ENCODE measurements at places on chromosomes 1 and 21.

DNA sequence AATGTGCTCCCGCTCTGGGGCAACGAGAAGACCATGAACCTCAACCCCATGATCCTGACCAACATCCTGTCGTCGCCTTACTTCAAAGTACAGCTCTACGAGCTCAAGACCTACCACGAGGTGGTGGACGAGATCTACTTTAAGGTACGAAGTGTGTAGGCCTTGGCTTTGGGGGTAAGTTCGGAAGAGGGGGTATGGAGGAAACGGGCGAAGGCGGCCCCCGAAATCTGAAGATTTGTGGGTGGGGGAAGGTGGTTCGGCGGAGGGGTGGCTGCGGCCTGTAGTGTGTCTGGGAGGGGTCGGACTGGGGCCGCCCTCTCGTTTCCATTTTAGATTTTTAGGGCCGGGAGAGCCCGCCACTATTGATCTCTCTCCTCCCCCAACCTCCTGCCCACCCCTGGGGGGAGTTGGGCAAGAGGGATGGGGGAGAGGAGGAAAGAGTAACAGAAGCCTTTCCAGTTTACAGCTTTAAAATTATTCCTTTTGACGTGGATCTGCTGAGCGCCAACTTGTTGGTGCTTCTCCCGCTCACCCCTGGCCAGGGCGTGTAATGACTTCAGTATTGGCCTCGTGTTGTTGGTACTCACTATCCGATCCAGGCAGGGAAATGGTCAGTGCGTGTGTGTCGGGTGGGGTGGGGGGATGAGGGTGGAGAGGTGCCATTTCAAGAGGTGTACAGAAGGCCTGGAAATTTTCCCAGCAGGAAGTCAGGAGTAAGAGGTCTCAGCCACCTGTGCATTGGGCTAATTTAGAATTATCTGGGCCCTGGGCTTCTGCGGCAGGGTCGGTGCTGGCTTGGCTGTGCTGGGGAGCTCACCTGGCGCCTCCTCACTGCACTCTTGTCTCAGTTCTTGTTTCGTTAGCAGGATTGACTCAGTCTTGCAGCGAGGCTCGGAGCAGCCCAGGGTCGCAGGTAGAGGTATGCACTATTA is 880 bp downstream of the PRPF38B start:
- DNase-seq, result peak; percentile 81

DNA sequence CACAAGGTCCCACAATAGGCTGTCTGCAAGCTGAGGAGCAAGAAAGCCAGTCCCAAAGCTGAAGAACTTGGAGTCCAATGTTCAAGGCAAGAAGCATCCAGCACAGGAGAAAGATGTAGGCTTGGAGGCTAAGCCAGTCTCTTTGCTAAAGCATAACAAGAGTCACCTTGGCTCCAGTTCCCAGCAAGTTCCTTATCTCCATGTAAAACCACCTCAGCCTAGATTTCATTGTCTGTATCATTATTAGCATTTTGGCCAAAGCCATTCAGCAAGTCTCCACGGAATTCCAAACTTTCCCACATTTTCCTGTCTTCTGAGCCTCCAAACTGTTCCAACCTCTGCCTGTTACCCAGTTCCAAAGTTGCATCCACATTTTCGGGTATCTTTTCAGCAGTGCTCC is 36.9 kb downstream of the PIGM start:
- no peak for DNase-seq

DNA sequence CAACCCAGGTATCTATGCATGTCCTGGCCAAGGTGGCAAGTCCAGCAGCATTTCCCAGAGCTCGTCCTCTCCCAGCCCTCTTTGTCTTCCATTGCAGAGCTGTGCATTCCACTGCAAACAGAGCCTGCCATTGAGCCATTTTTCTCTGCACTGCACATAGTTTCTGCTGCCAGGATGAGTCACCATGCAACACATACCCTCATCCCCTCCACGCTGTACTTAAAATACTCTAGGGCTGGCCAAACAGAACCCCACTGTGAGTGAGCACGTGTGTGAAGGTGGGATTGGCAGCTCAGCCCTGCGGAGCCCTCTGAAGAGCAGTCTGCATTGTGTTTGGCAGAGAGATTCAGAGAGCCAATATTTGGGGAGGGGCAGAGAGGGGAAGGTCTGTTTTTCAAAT is 3.9 kb upstream of the ATP1B1 start:
- peak; percentile 88 for DNase-seq

DNA sequence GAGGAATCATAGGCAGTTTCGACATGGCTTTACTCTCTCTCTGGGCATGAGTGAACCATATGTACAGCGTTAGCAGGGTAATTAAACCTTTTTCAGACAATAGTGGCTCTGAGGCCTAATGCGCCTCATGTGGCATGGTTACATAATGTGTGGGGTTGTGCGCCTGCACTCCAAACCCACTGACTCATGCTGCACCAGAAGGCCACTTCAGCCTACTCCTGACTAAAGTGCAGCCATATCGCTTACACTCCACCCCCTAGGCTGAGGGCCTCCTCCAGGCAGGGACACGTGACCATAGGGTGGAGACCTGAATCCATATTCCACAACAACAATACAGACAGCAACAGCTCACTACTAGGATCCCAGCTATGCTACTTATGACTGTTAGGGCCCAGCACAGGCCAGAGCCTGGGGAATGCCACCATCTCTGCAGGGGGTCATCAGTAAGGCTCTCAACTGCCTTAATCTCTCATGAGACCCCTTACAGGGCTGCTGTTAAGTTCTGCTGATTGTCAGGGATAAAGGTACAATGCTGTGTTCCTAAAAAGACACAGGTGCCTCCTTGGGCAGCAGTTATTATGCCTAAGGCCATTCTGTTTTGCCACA is 13.4 kb upstream of the ODF2L start:
- peak; percentile 16 for DNase-seq

GRCh38 chr1:170316270-170316669 is 170.5 kb downstream of the NTMT2 start:
- DNase-seq, result no peak

- DNase-seq, result no peak
Measured at GRCh38 chr1:53601031-53601745, 137.8 kb downstream of the GLIS1 start.

- peak; percentile 18 for DNase-seq
Measured at GRCh38 chr1:42479621-42480020, 16.5 kb downstream of the CCDC30 start.

DNA sequence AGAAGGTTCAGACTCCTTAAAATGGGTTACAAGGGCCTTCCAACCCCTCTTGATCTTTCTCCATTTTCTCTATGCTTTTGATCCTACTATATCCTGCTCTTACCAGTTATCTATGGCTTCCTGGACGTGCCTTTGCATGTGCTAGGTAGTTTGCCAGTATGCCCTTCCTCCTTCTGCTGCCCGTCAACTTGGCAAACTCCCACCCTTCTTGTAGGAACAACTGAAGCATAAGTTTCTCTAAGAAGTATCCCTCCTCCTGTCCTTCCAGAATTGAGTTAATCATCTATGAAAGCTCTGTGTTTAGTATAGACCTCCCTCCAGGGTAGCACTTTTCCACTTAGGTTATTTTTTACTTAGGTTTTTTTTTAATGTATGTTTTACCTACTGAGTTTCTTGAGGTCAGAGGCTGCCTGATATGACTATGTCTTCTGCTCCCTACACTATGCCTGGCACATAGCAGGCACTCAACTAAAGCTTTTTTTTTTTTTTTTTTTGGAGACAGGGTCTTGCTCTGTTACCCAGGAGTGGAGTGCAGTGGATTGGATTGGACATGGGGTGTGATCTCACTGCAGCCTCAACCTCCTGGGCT is 10.0 kb upstream of the IGSF3 start:
- DNase-seq, result no peak

GRCh38 chr1:203287109-203287893 is 18.0 kb upstream of the BTG2 start:
- no peak for DNase-seq

- peak; percentile 86 for DNase-seq
Measured at GRCh38 chr1:109933856-109934711, 23.4 kb downstream of the CSF1 start.

DNA sequence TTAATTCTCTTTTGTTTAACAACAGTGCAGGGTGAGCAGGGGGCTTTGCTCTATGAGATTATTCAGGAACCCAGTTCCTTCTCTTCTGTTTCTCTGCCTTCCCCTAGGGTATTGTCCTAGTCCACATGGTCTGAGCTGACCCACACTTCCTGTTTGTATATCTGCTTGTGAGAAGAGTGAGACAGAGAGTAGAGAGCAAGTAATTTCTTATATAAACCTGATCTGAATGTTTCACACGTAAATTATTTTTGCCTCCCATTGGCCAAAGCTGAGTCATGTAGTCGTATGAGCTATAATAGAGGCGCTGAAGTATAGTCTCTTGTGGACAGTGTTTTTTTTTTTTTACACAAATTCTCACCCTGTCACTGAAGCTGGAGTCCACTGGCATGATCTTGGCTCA is 134.2 kb upstream of the SERTAD4 start:
- DNase-seq, result peak; percentile 34

GRCh38 chr1:203072911-203073310 is 12.9 kb downstream of the MYOG start:
- DNase-seq, result peak; percentile 60

DNA sequence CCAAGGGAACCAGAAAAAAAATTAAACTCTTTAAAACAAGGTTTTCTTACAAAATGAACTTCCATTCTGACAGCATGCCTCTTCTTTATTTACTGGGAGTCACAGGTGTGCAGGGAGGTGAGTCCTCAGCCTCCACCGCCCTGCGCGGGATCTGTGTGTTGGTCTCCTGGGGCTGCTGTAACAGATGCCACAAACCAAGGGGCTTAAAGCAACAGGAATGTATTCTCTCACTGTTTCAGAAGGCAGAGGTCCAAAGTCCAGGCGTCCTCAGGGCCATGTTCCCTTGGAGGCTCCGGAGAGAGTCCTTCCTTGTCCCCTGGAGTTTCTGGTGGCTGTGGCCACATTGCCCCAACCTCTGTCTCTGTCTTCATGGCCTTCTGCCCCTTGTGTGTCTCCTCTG is 123.6 kb upstream of the C1orf174 start:
- no peak for DNase-seq

DNA sequence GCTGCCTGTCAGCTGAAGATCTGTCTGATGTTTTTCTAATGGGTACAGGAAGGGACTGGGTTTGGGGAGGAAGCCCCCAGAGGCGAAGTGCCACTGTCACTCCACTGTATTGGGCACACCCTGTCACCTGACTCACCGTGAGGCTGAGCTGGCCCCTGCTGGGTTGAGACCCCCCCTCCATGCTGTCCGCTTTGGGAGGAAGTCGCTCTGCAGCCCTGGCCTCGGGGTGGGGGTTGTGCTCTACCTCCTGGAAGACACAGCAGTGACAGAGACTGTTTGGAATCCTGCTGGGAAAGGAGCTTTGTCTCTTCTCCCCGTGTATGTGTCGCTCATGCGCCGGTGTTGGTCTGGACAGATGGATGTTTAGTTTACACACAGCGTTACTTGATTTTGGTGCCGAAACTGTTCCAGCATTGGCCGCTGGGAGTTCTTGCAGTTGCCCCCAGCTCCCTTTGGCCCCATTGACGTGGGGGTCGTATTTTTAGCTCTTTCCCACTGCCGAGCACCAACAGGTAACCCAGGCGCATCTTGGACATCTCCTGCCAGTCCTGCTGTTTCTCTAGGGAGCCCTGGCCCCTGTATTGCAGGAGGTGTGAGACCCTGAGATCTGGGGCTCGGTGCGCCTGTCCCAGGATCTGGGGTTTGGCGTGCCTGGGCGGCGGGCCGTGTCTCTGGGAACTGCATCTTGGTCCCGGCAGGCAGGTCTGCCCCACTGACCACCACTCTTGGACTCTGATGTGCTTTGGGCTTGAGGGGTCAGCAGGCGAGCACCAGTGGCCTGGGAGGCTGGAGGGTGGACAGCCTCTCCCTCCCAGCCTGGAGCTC is 30.3 kb downstream of the SLX9 start:
- DNase-seq, result peak; percentile 92

DNA sequence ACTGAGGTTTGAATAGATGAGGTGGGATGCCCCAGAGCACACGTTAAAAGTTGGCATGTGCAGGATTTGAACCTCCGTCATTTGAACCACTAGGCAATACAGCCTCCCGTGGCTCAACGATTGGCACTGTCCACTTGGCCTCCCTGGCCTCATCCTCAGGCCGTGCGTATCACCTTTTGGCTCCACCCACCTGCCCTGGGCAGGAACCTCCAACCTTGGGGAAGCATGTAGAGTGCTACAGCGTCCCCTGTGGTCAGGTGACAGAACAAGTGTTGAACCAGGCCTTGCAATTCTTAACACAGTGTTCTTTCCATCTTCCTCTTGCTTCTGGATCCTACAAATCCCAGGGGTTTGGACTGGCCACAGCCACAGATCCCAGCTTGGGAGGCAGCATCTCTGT is 112.6 kb downstream of the PAX7 start:
- DNase-seq, result no peak

- DNase-seq, result peak; percentile 42
Measured at GRCh38 chr1:43933386-43934100, at the start of gene ARTN. Gene ARTN, plus strand, starts transcription at chr1:43933801. Its CDS starts 1,856 bp downstream, at chr1:43935657.

GRCh38 chr1:97677702-97678101 is 243.1 kb downstream of the DPYD start:
- no peak for DNase-seq

GRCh38 chr1:33367485-33368405 is 46.8 kb upstream of the A3GALT2 start:
- DNase-seq, result peak; percentile 82

DNA sequence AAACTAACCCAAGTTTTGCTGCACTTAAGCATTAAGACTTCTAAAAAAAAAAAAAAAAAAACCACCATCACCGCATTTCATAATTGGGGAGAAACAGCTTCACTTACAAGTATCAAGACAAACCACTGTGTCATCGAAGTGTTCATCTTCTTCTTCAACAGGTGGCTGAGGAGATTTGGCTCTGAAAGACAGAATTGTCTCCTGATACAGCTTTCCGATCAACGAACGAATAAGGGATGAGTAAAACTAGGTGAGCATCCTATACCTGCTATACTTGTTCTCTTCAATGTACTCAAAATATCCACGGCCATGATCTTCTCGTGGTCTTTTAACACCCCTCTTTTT is 2.0 kb downstream of the HNRNPU start:
- DNase-seq, result peak; percentile 12

- DNase-seq, result no peak
Measured at GRCh38 chr1:2326524-2326923, 64.8 kb downstream of the MORN1 start.

DNA sequence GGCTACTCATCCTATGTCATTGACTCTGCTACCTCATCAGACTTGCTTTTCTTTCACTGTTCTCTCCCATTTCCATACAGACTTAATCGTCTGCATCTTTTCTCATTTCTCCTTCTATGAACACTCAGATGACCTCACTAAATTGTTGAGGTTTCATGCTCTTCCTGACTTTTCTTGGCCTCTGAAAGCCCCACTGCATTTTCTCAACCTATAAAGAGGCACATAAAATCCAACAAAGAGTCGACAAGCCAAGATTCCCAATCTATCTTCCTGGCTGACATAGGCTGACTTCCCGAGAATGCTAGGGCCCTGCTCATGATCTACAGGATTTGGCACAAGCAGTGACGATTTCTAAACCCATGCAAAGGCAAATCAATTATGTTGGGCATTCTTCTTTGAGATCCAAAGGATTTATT is 280.8 kb upstream of the DPYD start:
- DNase-seq, result peak; percentile 82

- DNase-seq, result peak; percentile 31
Measured at GRCh38 chr1:236176337-236177336, 34.3 kb downstream of the GPR137B start.

DNA sequence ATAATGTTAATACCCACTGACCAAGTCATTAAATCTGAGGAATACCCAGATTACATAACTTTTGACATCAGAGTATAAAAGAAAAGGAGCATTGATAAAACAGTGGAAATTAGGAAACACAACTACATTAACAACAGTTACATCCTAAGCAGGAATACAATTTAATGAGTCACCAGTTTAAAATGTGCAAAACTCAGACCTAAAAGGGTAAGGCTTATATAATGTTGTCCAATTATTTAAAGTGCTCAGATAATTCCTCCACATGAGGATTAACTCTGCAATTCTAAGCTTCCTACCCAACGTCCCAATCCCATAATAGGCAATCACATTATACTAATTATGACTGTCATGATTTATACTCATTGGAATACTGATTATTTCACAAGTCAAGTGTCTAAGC is 50.5 kb downstream of the ABL2 start:
- DNase-seq, result peak; percentile 82

Data from EH (cell line).